ENCODE measurements at places on chromosomes 1 and 21. TPM values are rescaled to one million over a fixed set of nuclear protein-coding genes. Genes with fewer than 3 reads are reported as not detected.

DNA sequence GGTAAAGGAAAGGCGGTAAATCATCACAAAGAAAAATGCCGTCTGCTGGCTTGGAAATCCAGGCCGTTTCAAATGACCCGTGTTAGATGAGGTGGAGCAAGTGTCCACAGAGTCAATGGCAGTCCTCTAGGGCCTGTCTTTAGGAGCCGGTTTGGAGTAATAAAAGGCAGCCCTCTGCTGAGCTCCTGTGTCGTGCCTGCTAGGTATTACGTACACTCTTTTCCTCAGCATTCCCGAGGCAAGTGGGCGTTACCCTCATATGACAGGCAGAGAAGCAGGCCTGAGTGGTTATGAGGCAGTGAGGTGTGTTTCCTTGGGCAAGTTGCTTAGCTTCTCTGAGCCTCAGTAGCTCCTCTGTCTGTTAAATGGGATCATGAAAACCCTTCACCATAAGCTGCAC, 7.7 kb downstream of the NENF start:
- no peaks in the 10 kb centered on the region for H3K36me3 ChIP-seq
- no peaks in the 10 kb centered on the region for H3K27me3 ChIP-seq
- no peak overlapping the region for H3K27ac ChIP-seq
- no peak for DNase-seq
- H3K4me3 ChIP-seq = no peak overlapping the region

Gene FAM177B
- total RNA-seq = 0.20 TPM

GRCh38 chr21:32994305-32994704, 31.4 kb upstream of the OLIG2 start:
- no peaks in the 10 kb centered on the region for H3K4me1 ChIP-seq
- no peaks in the 10 kb centered on the region for H3K36me3 ChIP-seq
- no peak overlapping the region for H3K4me3 ChIP-seq
- no peak for DNase-seq
- peaks cover 23% of the 10 kb centered on the region for H3K27me3 ChIP-seq

DNA sequence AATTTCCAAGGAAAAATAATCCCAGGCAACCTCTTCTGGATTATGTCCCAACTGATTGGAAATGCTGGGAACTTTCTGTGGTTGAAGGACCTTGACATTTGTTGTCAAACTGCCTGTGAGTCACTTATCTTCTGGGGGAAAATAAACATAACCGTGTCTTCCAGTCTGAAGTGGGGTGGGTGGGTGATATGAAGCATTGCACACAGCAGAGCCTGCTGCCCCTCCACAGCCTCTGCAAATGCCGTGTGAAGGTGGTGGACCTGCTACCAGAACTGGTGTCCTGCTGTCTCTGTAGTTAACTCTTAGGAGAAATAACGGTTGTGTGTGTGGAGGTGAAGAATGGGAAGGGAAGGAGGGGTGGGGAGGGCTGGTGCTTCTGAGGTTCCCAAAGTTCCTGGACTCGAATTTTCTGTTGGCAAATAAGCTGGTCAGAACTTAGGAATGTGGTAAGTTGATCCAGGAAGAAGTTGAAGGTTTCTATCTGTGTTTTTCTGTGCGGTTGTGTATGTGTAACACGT, 23.2 kb downstream of the GALNT2 start:
- H3K4me1 ChIP-seq = peaks cover 27% of the 10 kb centered on the region
- no peak overlapping the region for H3K4me3 ChIP-seq
- no peak overlapping the region for H3K27ac ChIP-seq
- no peak for DNase-seq
- no peaks in the 10 kb centered on the region for H3K36me3 ChIP-seq

All from upper lobe of right lung (tissue), 1 donor.